Activated CD4-positive, alpha-beta memory T cell treated with anti-CD3 and anti-CD28 coated beads for 36 hours (primary cell): ENCODE measurements at places on chromosomes 7 and 10. TPM values are rescaled to one million over a fixed set of nuclear protein-coding genes. Genes with fewer than 3 reads are reported as not detected.

The ATG9B gene
- total RNA-seq, result 3.5 TPM

The COX15 gene
- 31.3 TPM for total RNA-seq

The CYP2C19 gene
- total RNA-seq, result 0.52 TPM

The OR9A2 gene
- total RNA-seq, result not detected

The MGAM2 gene
- not detected for total RNA-seq

The PDE6C gene
- total RNA-seq, result not detected

The AHCYL2 gene
- 17.1 TPM for total RNA-seq

The OR2A42 gene
- total RNA-seq, result not detected

The STMP1 gene
- total RNA-seq, result 17.8 TPM
